ENCODE measurements at places on chromosomes 13 and 19. TPM values are rescaled to one million over a fixed set of nuclear protein-coding genes. Genes with fewer than 3 reads are reported as not detected.

DNA sequence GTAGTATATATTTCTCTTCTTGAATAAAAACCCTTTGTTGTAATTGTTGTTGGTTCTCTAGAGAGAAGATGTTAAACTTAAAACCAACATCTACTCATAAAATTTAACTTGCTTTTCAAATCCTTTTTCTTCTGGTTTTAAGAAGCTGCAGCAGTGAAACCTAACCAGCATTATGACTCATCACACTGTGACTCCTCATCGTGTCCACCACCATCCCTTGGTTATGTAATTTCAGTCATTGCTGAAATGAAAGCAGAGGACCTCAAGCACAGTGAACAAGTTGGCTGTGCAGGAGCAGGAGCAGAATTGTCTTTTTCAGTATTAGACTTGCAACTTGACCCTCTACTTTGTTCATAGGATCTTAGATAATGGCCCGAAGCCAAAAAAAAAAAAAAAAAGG is 64.9 kb upstream of the HTR2A start:
- DNase-seq = no peak

GRCh38 chr13:84571264-84571663 is 689.0 kb upstream of the SLITRK1 start:
- no peak for DNase-seq

DNA sequence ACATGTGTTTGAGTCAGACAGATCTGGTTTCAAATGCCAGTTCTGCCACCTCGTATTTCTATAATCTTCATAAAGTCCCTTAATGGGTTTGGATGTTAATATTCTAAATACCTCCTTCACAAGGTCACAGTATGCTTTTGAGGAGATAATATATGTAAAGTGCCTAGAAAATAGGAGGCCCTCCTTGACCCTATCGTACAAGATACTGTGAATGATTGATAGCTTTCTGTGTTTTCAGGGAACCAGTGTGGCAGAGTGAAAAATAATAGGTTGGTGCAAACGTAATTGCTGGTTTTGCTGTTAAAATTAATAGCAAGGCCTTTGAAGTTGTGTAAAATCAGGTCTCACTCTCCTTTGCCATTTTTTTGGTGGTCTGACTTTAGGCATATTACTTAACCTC is 77.5 kb upstream of the SCEL start:
- DNase-seq = no peak

DNA sequence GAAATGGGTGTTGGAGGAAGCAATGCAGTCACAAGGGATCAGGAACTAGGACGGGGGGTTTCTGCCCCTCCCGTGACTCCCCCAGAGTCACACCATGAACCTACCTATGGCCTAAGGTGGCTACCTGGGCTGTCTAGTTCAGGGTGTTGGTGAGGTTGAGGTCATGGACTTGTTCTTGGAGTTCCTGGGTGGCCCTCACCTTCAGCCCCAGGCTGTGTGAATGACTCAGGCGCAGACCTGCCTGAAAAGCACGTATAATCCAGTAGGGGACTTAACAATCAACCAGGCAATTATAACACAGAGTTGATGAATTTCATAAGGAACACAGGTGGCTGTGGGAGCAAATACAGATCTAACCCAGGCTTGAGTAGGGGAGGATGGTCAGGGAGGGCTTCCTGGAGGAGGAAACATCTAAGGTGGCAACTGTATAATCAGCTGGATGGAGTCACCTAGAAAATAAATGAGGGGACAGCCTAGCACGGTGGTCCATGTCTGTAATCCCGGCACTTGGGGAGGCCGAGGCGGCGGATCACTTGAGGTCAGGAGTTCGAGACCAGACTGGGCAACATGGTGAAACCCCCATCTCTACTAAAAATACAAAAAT is 25.6 kb upstream of the ADGRE1 start:
- no peak for DNase-seq

DNA sequence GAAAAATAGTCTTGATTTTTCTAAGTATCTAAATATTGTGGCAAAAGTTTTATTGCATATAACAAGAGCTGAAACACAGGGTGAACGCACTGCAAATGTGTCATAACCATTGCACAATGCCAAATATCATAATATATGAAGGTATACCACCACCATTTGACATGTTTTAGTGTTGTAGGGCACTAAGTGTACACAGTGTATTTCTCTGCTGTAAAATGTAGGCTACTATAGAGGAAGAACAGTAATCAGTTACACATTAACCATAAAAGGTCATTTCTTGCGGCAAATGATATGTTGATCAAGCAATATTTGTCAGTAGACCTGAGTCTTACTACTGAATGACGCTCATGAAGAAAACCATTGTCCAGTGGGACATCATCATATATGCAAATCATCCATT is 18.3 kb upstream of the KLF5 start:
- DNase-seq = no peak

GRCh38 chr13:114023716-114024602 is 50.1 kb upstream of the C13orf46 start:
- DNase-seq = no peak

DNA sequence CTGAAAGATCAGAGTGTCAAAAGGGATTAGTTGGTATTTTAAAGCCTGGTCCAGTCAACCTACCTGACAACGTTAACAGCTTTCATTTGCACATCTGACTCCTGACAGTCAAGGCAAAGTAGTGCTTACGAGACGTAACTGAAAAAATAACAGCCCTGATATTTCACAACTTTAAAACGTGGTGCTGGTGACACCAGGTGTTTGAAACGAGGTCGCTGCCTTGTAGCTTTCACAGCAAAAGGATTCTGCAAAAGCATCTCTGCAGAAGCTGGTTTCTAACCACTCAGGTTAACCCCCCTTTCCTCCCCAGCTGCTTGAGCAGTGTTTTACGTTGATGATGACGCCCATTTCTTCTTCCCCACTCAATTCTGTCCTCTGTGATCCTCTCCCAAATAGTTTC is 23.3 kb downstream of the GGACT start:
- no peak for DNase-seq

IGSF23 gene
- not detected for total RNA-seq

Measured in activated T-cell treated with anti-CD3 and anti-CD28 coated beads, Interleukin-2, amount 50 U/mL, for 4 hours (primary cell).